ENCODE measurements at places on chromosomes 2 and 18.

- peak; percentile 37 for DNase-seq
These were observed 88.7 kb downstream of the TFCP2L1 start for GRCh38 chr2:121196132-121196848.

GRCh38 chr2:192414794-192415193 lies 220.1 kb upstream of the TMEFF2 start:
- DNase-seq = no peak

- DNase-seq = no peak
These were observed 4.3 kb downstream of the GPC1 start for GRCh38 chr2:240439698-240440151.

GRCh38 chr18:53457068-53457467 lies 767.4 kb downstream of the MBD2 start:
- no peak for DNase-seq
